ENCODE measurements at places on chromosomes 16 and 17. TPM values are rescaled to one million over a fixed set of nuclear protein-coding genes. Genes with fewer than 3 reads are reported as not detected.

TMEM88 gene
- total RNA-seq = 0.36 TPM

GRCh38 chr17:73013816-73014663 lies 78.4 kb downstream of the SLC39A11 start:
- peak; percentile 37 for DNase-seq
- peaks cover 6% of the 10 kb centered on the region for H3K4me1 ChIP-seq
- no peaks in the 10 kb centered on the region for H3K36me3 ChIP-seq
- H3K27me3 ChIP-seq = no peaks in the 10 kb centered on the region
- no peak overlapping the region for H3K27ac ChIP-seq

DNA sequence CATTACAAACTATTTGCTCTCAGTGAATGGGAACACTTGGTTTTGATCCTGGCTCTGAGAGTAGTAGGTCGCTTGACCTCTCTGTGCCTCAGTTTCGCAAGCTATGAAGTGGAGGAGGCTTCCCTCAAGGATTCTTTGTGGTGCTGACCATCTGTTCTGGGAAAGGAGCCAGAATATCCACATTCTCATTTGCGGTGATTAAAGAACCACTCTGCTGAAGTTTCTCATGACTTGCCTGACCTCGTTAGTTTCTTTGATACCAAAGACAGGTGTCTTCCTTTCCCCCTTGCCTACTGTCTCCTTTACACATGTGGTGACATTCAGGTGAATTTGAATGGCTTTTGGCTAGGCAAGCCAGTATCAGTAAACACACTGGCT lies 116.0 kb downstream of the SNX29 start:
- H3K27me3 ChIP-seq = no peaks in the 10 kb centered on the region
- no peak for DNase-seq
- peaks cover 19% of the 10 kb centered on the region for H3K4me1 ChIP-seq
- no peak overlapping the region for H3K4me3 ChIP-seq
- no peak overlapping the region for H3K27ac ChIP-seq
- no peaks in the 10 kb centered on the region for H3K36me3 ChIP-seq

- peak; percentile 60 for DNase-seq
- H3K36me3 ChIP-seq = no peaks in the 10 kb centered on the region
- H3K27ac ChIP-seq = no peak overlapping the region
- H3K4me3 ChIP-seq = no peak overlapping the region
- no peaks in the 10 kb centered on the region for H3K4me1 ChIP-seq
Measured at GRCh38 chr17:8887834-8888703, 20.6 kb upstream of the PIK3R6 start.

- no peaks in the 10 kb centered on the region for H3K27me3 ChIP-seq
- no peaks in the 10 kb centered on the region for H3K4me1 ChIP-seq
- no peak overlapping the region for H3K27ac ChIP-seq
- no peak overlapping the region for H3K4me3 ChIP-seq
Measured at GRCh38 chr17:17252149-17252661, 15.2 kb upstream of the FLCN start.

DNA sequence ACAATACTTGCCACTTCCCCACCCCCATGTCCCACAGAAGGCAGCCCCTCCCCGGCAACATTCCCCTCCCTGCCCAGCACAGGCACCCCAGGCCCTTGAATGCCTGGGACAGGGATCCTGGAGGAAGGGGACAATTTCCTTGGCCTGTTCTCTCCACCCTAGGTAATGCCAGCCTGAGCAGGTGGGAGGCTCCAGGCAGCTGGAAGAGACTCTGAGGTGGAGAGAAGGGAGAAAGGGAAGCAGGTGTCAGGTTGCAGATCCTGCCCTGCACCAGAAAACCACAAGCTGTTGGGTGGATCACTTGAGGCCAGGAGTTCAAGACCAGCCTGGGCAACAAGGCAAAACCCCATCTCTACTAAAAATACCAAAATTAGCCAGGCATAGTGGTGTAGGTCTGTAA lies 8.9 kb downstream of the MPP2 start:
- no peaks in the 10 kb centered on the region for H3K36me3 ChIP-seq
- H3K4me1 ChIP-seq = peaks cover 14% of the 10 kb centered on the region
- H3K27ac ChIP-seq = no peak overlapping the region
- H3K27me3 ChIP-seq = no peaks in the 10 kb centered on the region

- H3K4me3 ChIP-seq = peak overlapping the region; percentile 19
- peak; percentile 84 for DNase-seq
- H3K4me1 ChIP-seq = peaks cover 32% of the 10 kb centered on the region
- H3K27me3 ChIP-seq = no peaks in the 10 kb centered on the region
- no peaks in the 10 kb centered on the region for H3K36me3 ChIP-seq
Measured at GRCh38 chr17:48162946-48163506, 55.5 kb downstream of the SNX11 start.

DNA sequence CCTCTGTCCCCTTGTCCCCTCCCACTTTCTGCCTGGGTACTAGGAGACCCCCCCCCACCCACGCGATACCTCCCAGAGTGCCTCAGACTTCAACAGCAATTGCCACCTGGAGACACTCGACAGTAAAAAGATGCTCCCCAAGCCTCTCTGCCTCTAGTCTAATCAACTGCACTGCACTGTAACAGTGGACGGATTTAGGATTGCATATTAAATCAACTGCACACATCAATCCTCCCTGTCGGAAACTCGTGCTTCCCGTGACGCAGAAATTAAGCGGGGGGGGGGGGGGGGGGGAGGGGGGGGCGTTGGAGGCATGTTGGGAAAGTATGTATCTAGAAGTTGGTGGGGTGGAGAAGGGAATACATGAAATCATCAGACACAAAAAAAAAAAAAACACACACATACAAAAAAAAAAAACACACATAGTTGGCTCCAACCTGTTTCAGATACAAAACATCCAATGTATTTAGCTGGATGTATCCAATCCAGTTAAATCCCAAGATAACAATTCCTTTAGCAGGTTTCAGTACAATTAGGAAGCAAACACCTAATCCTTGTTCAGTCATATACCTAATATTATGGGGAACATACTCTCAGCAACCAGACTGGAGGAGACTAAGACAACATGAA lies 29.7 kb downstream of the FAM222B start:
- H3K36me3 ChIP-seq = no peaks in the 10 kb centered on the region
- DNase-seq = no peak
- H3K4me3 ChIP-seq = peak overlapping the region; percentile 78

HYDIN gene
- 0.18 TPM for total RNA-seq

- no peak overlapping the region for H3K27ac ChIP-seq
- no peaks in the 10 kb centered on the region for H3K36me3 ChIP-seq
- no peak overlapping the region for H3K4me3 ChIP-seq
- no peaks in the 10 kb centered on the region for H3K27me3 ChIP-seq
- peaks cover 7% of the 10 kb centered on the region for H3K4me1 ChIP-seq
Measured at GRCh38 chr16:73616770-73617169, 568.8 kb upstream of the ZFHX3 start.

KRTAP4-1 gene
- not detected for total RNA-seq

FA2H gene
- total RNA-seq = not detected

CRISPLD2 gene
- total RNA-seq = 0.48 TPM

GRCh38 chr17:46853896-46854444 lies 2.6 kb downstream of the WNT9B start:
- H3K4me3 ChIP-seq = no peak overlapping the region
- no peak for DNase-seq
- H3K4me1 ChIP-seq = no peaks in the 10 kb centered on the region
- no peak overlapping the region for H3K27ac ChIP-seq
- no peaks in the 10 kb centered on the region for H3K27me3 ChIP-seq
- H3K36me3 ChIP-seq = no peaks in the 10 kb centered on the region

BAHCC1 gene
- 17.4 TPM for total RNA-seq

DNA sequence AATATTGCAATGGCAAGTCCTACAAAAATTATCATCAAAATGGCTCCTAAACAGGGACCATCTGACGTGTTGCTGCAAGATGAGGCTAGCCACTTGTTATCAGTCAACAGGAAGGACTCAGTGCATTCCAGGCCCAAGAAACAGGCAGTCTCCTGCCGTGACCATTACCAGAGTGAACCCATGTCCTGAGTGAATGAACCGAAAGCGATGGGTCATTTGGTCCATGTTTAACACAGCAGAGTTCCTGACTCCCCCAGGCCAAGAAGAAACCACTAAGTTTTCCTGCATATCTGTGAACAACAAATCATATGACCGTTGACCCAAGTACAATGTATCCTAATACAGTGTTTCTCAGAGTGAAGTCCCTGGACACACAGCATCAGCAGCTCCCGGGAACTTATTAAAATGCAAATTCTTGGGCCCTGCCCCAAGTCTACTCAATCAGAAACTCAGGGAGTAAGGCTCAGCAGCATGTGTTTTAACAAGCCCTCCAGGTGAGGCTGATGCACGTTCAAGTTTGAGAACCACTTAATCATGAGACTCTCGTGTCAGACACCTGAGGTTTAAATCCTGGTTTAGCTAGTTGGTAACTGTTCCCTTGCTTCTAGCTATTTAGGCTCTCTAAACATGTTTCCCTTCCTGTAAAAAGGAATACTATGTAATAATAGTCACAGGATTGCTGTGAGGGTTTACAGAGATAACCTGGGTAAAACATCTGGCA lies 429.4 kb upstream of the MAF start:
- H3K4me3 ChIP-seq = no peak overlapping the region
- no peak overlapping the region for H3K27ac ChIP-seq
- H3K27me3 ChIP-seq = no peaks in the 10 kb centered on the region

TAT gene
- not detected for total RNA-seq

KCNH6 gene
- not detected for total RNA-seq

DNA sequence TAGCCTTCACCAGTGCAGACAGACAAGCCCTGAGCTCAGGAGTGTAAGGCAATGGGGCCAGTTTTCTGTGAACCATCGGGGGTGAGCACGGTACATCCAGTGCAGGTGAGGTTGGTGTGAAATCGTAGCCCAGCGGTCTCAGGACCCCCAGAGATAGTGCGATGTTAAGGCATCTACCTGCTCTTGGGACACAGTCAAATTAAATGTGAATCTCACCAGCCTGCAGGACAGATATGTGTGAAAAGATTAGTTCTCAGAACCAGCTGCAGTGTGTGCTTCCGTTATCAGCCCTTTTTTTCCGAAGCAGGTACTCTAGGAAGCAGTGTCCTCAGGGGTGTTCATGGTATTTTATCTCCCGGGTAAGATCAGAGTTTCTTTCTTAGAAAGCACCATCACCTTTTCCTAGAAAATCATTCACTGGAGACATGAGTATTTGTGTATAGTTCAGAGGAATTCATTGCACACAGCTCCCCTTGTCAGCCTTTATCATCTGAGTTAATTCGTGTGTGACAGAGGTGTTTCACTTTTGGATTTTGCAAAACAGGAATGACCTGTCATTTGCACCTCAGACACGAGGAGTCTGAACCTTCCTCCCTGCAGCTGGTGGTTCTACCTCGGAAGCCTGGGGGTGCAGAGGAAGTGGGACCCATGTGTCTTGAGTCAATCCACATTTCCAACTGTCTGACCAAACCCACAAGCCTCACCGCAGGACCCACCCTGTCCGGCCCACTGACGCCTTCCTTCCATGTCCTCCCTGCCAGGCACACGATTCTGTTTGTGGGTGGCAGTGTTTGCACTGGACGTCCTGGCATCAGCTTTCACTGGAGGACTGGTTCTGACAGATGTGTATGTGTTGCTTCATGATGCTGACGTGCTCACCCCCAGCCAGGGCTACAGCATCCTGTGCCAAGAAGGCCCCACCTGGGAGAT lies 107.8 kb downstream of the CLEC16A start:
- H3K36me3 ChIP-seq = no peaks in the 10 kb centered on the region
- peaks cover 9% of the 10 kb centered on the region for H3K4me1 ChIP-seq
- no peak overlapping the region for H3K4me3 ChIP-seq
- H3K27ac ChIP-seq = no peak overlapping the region
- no peaks in the 10 kb centered on the region for H3K27me3 ChIP-seq

DNA sequence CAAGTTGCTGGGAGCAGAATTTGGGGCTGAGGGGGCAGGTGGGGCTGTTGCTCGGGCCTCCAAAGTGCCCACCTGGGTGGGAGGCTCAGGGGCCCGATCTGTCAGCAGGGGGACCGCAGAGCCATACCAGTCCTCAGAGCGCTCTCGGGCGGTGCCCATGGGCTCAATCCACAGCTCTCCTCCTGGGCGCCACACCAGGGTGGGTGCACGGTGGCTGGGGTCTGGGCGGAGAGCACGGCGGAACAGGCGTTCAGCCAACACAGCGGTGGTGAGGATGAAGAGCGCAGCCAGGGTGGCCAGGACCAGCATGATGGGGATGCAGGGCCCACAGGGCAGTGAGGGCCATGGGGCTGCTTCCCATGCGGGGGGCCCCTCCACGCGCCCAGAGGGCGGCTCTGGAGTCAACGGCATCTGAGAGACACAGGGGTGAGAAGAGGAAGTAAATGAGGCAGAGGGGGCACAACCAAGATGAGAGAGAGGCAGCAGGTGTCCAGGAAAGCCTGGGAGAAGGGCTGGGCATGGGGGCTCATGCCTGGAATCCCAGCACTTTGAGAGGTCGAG lies 1.2 kb downstream of the C16orf54 start:
- no peaks in the 10 kb centered on the region for H3K4me1 ChIP-seq
- no peak overlapping the region for H3K27ac ChIP-seq
- DNase-seq = no peak
- no peaks in the 10 kb centered on the region for H3K27me3 ChIP-seq
- H3K36me3 ChIP-seq = no peaks in the 10 kb centered on the region

GRCh38 chr17:12398441-12399051 lies 267.1 kb upstream of the MYOCD start:
- no peak overlapping the region for H3K27ac ChIP-seq
- H3K4me3 ChIP-seq = no peak overlapping the region
- peaks cover 5% of the 10 kb centered on the region for H3K27me3 ChIP-seq
- H3K36me3 ChIP-seq = no peaks in the 10 kb centered on the region

GRCh38 chr17:50604513-50604912 lies 30.2 kb upstream of the ABCC3 start:
- H3K4me3 ChIP-seq = no peak overlapping the region
- DNase-seq = peak; percentile 96
- H3K4me1 ChIP-seq = peaks cover 17% of the 10 kb centered on the region
- H3K36me3 ChIP-seq = no peaks in the 10 kb centered on the region

DNA sequence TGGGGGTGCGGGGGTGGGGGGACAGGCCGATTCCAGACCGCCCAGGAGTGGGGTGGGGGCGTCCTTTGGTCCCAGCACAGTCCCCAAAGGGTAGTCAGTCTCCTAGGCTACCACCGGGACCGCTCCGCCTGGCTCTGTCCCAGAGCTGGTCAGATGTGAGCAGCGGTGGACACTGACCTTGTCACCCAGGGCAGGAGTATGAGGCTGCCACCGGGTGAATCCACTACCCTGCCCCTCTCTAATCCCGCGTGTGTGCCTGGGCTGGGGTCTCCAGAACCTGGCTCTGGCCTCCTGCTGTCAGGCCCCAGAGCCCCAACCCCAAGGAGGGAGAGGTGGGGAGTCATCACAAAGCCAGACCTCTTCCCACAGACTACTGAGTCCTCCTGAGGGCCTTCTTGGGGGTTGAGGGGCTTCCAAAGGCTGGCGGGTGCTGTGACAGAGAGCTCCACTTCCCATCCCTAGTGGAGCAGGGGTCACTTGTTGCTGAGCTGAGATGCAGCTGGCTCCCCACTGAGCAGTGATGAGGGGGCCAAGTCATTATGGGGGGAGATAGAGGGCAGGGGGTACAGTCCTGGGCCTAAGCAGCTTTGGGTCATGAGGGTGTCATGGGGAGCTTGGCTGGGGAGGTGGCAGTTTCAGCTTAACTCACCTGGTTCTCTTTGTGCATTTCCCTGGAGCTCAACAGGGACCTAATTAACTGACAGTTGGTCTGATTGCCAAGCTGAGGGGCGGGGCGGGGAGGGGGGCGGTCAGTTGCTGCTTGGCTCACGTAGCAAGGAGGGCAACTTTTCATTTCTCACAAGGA lies 1.2 kb downstream of the PPP1R1B start:
- H3K27me3 ChIP-seq = peaks cover 15% of the 10 kb centered on the region
- no peak for DNase-seq
- no peak overlapping the region for H3K4me3 ChIP-seq
- no peaks in the 10 kb centered on the region for H3K4me1 ChIP-seq

Data from SJCRH30 (cell line).